Astrocyte of the cerebellum (primary cell): ENCODE measurements at places on chromosomes 2 and 18.

GRCh38 chr2:200405599-200406298, 99.3 kb downstream of the SPATS2L start:
- peak; percentile 64 for DNase-seq

GRCh38 chr2:69634196-69634821, 9.2 kb downstream of the AAK1 start:
- no peak for DNase-seq

- no peak for DNase-seq
Observed at GRCh38 chr2:152648336-152648735, 68.9 kb downstream of the PRPF40A start.

GRCh38 chr18:58848685-58849084, 16.0 kb upstream of the ZNF532 start:
- no peak for DNase-seq

DNA sequence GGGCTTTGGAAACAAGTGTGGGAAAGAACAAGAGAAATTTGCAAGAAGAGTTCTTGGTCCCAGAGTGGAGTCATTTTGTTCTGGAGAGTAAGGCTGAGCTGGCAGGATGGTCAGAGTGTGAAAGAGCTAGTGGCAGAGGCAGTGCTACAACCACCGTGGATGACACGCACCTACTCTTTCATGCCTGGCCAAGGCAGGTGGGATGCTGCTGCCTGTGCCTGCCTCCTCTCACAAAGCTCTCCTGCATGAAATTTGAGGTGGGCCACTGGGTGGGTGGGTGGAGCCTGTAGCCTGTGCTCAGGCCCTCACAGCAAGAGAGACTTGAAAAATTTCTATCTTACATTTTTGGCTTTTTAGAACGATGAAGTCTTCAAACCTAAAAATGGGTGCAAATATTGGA, 9.4 kb upstream of the INO80C start:
- no peak for DNase-seq

DNA sequence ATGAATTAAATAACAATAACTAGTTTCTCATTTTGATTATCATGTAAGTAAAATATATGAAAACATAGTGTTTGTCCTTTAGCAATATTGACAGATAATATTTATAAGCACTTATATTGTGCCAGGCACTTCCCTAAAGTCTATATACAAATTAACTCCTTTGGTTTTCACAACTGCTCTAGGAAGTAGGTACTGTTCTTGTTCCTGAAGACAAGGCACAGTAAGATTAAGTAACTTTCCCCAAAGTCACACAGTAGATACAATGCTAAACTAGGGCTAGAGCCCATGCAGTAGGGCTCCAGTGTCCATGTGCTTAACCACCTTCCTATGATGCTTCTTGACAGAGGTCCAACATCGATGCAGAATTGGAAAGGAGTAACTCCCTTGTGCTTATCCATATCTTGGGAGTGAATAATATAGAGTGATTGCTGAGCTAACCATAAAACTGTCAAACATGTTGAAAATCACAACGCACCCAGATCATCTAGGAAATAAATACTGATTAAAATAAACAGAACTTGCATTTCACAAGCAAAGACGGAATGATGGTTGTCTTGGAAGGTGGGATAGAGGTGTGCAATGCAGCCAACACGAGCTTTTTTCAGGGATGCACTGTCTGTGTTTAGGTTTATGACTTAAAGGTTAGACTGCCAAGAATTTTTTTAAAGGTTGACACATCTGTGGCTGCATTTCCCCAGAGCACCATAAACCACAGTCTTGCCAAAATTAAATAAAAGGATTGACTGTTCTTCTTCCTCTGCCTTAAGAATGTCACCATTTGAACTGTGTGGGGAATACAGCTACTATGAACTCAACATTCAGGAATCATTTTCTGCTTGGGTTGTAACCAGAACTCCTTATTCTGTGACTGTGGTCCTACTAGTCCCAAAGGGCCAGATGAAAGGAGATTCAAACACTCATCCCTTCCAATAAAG, 80.8 kb downstream of the ANKRD44 start:
- peak; percentile 32 for DNase-seq

- DNase-seq, result no peak
Observed at GRCh38 chr18:79685281-79685680, 5.7 kb downstream of the CTDP1 start.

GRCh38 chr18:11113937-11114336, 35.4 kb downstream of the PIEZO2 start:
- no peak for DNase-seq

- DNase-seq, result no peak
Observed at GRCh38 chr18:5620289-5620688, 76.5 kb upstream of the EPB41L3 start.

DNA sequence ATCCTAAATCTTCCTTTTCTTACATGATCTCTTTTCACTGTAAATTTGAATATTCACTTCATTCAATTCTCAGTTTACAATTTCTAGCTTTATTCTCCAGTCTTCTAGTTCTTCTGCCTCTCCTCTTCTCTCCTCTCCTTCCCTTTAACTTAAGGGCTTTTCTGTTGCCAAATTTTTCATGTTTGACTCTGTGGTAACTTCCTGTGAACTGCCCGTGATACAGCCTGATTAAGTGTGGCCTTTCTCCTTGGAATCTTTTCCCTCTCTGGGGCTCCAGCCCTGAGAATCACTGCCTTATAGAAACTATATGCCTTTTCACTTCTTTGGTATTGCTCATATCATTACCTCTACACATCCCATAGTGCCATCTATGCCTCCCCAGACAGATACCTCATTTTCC, 1923.8 kb upstream of the CELF4 start:
- DNase-seq, result no peak

GRCh38 chr2:52502476-52502860, 1265.1 kb upstream of the CHAC2 start:
- DNase-seq, result no peak

DNA sequence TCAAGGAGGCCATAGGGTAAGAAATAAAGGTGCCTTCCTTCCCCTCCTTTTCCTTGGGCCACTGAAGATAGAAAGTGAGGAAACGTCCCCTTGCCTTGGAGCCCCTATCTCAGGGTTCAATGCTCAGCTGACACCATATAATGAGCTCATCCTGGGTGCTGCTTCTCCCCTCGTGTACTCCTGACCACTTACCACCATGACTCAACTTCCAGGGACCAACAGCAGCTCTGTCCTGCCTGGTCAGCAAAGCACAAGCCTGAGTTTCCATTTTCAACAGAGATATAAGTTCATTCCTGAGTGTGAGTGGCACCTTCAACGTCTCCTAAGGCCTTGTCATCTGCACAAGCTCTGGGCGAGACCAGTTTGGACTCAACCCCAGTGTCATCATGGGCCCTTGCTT, 151.2 kb downstream of the CAPN13 start:
- no peak for DNase-seq

DNA sequence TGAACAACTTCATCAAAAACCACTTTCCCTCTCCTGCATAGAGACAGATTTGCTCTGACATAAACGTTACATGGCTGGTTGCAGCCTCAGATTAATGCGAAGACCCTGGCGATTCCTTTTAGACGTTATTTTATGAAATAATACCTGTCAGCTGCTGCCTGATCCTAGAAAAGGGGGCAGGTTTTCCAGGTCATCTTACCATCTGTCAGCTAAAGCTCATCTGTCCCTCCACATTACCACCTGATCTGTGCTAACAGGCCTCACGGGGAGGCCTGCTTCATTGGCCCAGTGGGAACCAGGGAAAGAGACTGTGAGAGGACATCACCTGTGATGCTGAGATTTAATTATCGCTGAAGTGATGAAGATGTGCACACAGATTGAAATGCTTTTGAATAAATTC, 261.0 kb downstream of the ARHGAP15 start:
- DNase-seq, result no peak

DNA sequence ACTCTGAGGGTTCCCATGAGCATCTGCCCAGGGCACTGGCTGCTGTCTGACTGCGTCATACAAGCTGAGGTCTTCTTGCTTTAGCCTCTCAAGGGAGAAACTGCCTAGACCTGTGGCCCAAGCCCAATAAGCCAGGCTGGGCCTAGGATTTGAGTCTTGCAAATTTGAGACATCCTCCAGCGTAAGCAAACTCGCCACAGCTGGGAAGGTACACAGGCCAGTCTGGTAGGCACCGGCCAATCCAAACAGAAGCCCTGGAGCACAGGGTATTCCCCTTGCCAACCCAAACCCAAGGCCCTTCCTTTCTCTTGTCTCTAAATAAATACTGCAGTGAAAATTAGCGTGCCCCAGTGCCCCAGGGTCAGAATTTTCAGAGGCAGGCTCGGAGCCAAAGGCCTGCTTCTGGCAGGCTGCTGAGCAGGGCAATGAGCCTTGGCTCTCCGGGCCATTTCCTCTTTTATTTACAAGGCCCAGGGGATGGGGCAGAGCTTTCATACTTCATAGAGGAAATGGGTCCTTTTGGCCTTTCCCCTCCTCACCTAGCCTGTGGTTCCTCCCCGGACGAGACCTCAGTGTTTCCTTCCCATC, 33.3 kb downstream of the POLR1A start:
- no peak for DNase-seq

GRCh38 chr18:13657974-13658373, 68.4 kb downstream of the FAM210A start:
- DNase-seq, result no peak

GRCh38 chr2:173048897-173049661, 26.6 kb upstream of the MAP3K20 start:
- peak; percentile 95 for DNase-seq

DNA sequence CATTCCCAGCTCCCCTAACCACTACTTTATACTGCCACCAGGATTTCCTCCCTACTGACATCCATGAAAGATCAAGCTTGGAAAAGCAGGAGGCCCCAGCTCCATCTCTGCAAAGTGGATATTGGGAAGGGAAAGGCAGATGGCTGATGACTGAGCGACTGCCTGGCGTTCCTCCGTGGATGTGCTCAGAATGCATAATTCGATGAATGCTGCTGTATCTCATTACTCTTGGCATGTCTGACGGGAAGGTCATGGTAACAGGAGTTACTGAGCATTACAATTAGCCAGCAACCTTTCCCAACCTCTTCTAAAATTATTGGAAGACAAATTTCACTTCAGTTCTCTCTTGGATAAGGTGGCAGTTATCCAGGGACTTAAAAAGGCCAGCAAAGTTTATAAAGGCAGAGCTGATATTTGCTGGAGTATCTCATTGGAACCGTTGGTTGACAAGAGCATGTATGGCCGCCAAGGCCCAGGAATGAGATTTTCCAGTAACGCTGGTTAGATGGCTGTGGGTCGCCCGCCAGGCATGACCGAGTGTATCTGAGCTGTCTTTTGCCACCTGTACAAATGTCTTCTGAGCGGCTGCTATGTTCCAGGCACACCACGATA, 34.5 kb downstream of the KCNE4 start:
- DNase-seq, result no peak

DNA sequence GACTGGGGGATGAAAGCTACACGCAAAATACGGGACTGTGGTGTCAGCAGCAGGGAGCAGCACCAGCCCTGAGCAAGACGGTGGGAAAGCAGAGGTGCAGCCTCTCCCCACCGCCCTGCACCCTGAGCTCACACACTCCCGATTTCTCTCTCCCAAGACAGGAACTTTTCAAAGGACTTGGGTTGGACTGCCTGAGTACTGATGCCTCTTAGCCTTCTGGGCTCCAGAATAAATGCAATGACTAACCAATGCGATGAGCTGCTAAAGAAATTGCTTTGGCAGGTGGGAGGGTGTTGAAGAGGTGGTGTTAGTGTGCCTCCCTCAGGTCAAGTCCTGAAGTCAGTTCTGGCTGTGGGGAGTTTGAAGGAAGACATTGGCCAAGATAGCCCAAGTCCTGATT, 9.6 kb downstream of the TRIM54 start:
- DNase-seq, result no peak

DNA sequence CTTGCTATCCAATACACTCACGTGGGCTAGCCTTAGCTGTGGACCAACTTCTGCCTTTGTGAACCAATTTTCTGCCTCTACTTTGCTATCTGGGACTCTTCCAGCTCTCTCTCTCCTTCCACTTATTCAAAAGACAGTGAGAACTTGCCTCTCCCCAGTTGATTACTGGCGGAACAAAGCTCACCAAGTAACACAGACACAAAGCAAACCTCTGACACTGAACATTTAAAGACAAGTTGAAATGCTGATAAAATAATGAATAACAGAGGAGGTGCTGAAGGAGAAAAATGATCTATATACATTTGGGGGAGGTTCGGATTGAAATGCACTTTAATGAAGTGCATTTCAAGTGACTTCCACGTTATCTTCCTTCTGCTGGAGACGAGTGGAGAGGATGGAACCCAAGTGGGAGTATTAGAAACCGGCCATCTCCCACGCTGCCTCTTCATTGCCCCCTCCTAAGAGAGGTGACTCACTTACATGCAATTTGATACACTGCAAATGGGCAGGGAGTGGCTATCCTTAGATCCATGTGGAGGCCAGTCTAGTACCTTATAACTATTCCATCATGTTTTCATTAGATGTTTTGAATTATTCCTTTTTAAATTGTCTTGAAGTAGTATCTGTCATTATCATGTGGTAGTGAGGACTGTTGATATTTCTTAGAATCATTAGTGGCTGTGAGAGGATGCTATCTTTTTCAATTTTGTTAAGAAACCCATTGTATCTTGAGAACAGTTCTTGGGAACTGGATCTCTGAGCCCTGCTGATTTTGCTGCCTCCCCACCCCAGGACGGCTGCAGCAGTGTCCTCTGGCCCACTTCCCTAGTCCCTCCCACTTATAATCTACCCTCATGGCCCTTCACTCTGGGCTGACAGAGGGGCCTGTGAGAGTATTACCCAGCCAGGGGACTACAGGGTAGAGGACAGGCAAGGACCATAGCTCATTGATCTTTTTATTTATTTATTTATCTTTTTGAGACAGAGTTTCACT, 6.0 kb upstream of the GLI2 start:
- peak; percentile 49 for DNase-seq

GRCh38 chr18:72899338-72899737, 31.6 kb upstream of the NETO1 start:
- DNase-seq, result no peak

DNA sequence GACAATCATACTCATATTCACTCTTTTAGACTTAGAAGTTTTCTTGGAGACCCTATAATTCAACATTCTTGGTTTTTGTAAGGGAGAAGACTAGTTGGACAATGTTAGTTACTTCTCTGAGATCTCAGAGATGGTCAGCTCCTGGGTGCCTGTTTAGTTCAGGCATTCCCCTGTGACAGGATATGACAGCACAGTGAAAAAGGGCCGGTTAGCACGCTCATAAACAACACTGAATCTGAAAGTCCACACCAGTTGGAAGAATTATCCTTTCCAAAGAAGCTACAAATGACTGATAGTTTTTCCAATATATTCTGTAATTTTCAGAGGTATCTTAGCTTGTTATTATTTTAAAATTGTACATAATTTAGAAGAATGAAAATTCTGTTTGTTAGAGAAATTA, 75.7 kb downstream of the ADAM23 start:
- no peak for DNase-seq

DNA sequence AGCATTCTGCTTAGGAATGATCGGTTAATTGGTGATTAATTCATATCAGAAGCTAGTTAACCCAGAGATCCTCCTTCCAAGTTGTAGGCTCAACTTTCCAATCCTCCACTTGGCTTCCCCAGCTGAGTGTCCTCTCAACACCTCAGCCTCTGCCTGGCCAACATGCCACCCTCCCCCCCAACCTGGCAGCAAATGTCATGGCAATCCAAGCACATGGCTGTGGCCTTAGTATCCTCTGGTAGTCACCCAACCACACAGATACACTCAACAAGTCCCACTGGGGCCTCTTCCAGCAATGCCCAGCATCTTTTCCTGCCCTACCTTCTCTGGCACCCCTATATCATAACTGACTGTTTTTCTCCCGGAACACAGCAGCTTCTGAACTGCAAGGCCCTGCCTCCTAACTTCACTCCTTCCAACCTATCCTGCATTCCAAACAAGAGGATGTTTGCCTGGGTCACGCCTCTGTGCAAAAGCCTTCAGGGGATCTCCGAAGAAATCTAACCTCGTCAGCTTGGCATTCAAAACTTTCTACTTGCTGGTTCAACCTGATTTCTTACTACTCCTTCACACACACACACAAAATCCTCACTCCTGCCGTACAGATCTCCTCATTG, 195.0 kb downstream of the CYP26B1 start:
- DNase-seq, result no peak
